ENCODE measurements at places on chromosomes 3 and 15.

GRCh38 chr15:69417581-69417980 is 3.4 kb downstream of the KIF23 start:
- no peak for DNase-seq

- no peak for DNase-seq
These were observed 26.1 kb downstream of the STARD5 start for GRCh38 chr15:81297603-81298575.

DNA sequence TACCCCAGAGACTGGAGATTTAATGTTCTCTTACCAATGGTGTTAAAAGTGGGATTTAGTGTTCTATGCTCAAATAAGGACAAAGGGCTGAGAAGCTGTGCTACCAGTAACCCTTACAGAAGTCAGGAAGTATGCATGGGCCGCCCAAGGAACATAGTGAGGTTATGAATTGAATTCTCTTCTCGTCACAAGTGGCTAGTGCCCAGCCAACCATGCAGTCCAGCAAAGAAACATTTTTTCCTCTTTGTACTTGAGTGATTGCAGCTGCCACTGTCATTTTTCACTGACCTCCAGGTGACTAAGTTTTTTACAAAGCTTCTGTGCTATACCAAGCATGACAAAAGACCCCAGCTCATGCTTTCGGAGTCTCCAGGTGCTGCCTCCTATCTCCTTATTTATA is 110.6 kb upstream of the DCBLD2 start:
- DNase-seq, result no peak

DNA sequence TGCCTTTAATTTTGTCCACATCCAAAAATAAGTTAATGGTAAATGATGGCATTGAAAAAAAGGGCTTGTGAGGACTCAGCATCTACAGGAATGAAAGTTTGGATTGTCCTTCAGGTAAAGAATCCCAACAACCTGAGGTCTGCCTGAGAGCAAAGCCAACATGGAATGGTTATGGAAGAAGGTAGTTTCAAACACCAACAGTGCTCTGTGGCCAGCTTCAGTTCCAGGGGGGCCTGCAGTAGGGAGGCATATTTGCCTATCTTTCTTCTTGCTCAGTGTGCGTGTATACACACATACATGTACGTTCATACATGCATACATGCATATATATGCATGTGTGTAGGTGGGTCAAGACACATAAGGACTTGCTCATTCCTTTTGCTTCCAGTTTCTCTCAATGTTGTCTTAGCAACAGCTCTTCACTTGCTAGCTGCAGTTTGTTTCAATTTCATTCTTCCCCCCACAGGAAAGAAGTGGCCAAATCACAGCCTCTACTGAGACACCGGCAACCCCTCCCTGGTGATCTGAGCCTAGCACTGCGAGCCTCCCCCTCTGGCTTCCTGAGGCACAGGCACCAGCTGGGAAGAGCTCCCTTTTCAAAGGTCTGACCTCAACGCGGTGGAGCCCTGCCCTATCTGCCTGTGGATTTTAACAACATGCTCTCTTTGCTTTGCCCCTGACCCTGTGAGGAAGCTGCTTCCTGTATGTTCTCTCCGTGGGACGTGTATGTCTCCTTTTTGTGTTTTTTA is 146.2 kb downstream of the KLF13 start:
- no peak for DNase-seq

DNA sequence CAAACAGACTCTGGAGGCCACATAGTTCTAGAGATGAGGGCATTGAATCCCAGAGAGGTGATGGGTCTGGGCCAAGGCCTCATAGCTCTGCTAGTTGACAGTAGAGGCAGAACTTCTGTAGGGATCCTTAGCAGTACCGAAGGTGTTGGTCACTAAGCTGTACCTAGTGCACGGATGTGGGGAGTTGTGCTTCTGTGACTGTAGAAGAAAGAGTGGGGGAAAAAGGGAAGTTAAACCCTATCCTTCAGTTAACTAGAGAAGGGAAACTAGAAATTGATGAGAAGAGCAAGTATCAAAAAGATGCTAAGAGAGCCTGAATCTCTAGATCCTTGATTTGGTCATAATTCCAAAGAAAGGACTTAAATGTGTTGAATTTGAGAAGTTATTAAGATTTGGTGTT is 186.7 kb downstream of the NFKBIZ start:
- DNase-seq, result no peak

DNA sequence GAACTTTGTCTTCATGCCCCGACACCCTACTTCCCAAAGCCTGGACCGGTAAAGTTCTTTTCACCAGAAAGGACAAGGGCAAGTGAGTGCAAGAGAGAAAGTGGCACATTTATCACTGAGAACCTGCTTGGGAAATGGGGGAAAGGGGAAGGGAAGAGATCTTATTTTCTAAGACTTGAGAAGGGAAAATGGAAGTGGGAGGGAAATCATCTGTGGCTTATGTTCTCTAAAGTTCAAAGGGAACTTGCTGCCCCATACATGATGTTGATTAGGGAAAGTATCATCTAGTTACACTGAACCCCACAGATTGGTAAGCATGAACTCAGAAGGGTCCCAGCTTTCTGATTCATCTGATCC is 199.5 kb upstream of the LPP start:
- no peak for DNase-seq

DNA sequence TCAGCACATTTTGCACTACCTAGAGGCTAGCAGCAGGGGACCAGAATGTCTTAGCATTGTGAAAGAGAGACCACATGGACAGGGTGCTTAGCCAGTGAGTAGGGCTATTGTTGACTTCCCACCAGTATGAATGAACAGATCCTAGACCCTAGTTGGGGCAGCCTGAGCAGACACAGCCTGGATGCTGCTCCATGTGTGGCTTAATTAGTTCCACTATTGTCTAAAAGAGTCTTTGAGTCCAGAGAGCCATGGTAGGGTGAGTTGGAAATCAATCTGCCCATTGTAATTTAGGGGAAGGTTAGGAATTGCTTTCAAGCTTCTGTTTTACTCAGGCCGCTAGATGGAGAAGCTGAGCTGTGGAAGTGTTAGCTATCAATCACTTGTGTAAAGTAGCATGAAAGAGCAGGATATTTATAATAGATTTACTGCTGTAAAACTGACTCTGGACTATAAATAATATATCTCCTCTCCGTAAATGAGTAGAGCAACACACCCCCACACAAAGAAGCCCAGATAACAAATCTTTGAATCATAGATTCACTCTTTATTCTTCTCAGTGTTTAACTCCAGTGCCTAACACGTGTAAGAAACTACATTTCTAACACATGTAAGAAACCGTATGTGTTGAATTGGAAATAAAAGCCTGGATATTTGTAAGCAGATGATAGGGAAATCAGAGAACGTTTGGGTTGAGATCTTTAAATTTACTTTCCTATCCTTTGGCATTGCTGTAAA is 4.1 kb upstream of the GCSAM start:
- DNase-seq, result no peak

DNA sequence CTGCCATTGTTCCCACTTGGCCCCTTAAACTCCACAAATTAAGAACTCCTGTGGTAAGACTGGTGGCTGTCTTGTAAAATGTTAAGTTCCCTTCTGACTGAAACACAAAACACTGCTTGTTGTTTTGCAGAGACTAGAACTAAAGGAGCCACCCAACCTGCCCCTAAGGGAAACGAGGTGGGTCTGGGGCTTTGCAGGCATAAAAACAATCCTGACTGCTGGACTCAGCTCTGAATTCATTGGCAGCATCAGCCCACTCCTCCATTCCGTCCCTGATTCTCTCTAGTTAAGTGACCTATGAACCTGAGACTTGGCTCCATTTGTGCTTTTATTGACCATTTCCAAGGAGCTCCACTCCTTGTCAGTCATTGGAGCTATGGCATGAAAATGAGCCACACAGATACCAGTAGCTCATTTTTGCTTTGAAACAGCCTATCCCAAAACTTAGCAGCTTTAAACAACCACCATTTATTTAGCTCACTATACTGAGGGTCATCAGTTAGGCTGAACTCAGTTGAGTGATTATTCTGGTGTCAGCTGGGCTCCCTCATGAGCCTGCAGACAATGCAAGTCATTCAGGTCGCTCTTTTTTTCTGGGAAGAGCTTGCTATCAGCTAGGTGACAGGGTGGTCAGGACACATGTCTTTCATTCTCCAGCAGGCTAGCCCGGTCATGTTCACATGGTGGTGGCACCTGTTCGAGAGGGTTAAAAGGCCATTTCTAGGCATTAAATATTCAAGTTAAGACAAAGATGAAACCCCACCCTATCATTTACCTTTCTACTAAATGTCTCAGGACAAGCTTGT is 175.1 kb upstream of the CTNNB1 start:
- no peak for DNase-seq
